ENCODE measurements at places on chromosomes 3 and 15. TPM values are rescaled to one million over a fixed set of nuclear protein-coding genes. Genes with fewer than 3 reads are reported as not detected.

IGSF10 gene
- total RNA-seq = 0.06 TPM

BBX gene
- total RNA-seq = 33.8 TPM

SAMD7 gene
- not detected for total RNA-seq

SCN5A gene
- total RNA-seq = 5.2 TPM

PXK gene
- total RNA-seq = 8.4 TPM

SIDT1 gene
- total RNA-seq = not detected
